ENCODE measurements at places on chromosomes 3 and 15.

DNA sequence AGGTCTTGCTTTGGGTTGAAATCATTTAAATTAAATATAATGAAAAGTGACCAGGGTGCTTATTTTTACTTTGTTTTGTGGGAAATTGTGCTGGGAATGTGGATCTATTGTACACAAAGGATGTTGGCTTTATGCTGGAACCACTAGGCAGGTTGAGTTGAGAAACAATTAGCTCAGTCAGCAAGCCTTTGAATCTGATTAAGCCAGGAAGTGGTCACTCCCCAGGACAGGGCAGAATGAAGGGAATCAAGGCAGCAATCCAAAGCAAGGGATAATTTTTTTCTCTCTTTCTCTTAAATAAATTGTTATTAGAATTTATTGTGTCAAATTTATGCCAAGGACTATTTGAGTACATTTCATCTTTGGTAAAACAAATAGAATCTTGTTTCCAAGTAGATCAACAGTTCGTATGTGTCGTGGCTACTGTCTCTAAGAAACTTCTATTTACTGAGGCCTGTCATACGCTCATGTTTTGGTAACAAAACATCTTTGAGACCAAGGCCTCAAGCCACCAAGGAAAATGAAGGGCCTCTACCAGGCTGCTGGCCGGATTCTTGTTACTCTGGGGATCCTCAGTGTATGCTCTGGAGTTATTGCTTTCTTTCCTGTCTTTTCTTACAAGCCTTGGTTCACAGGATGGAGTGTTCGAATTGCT, at the start of gene TMEM212:
TSS of gene TMEM212 (plus strand) at position 486 of the 655 bp plus-strand sequence. CDS start at position 521, 35 bp downstream.
- DNase-seq: no peak

DNA sequence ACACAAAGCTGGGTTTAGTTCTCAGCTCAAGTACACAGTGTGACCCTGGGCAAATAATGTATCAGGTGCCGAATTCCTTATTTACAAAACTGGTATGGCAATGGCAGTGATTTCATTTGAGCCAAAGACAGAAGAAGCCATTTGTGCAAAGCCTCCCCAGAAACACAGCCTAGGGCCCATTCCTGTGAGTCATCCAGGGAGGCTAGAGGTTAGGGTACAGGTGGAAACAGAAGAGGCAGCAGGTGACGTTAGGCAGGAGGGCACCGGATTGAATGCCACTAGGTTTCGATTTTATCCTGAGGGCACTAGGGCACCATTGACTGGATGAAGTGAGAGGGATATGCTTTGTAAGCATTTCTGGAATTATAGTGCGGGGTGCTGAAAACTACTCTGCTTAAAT, 766.9 kb upstream of the NR2F2 start:
- no peak for DNase-seq

DNA sequence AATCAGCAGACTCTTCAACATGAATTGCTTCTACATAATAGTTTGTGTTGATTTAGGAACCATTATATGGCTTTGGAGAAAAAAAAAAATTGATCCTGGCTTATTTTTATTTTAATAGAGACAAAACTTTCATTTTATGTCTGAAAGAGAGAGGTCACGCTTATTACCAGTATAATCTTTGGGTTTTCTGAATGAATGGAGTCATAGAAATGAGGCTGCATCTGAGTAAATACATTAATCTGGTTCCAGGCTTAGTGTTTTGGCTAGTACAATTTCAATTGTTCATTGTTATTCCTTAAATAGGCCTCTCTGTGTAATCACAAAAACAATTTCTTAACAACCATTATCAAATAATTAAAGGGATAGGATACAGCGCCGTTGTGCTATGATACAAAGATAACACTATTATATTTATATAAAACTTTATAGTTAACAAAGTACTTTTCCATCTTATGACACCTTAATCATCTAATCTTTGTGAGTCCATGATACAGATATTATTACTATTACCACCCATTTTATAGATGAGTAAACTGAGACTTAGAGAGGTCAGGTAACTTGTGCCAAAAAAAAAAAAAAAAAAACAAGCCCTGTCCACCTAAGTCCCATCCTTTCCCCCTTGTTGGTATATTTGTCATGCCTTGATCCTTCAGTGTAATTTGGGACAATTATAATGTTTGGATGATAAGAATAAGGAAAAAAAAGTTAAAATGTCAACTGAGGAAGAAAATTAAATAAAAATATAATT, 41.8 kb upstream of the GOLM2 start:
- DNase-seq: no peak

- peak; percentile 23 for DNase-seq
Measured at GRCh38 chr15:45664451-45664850, 29.6 kb downstream of the SQOR start.

DNA sequence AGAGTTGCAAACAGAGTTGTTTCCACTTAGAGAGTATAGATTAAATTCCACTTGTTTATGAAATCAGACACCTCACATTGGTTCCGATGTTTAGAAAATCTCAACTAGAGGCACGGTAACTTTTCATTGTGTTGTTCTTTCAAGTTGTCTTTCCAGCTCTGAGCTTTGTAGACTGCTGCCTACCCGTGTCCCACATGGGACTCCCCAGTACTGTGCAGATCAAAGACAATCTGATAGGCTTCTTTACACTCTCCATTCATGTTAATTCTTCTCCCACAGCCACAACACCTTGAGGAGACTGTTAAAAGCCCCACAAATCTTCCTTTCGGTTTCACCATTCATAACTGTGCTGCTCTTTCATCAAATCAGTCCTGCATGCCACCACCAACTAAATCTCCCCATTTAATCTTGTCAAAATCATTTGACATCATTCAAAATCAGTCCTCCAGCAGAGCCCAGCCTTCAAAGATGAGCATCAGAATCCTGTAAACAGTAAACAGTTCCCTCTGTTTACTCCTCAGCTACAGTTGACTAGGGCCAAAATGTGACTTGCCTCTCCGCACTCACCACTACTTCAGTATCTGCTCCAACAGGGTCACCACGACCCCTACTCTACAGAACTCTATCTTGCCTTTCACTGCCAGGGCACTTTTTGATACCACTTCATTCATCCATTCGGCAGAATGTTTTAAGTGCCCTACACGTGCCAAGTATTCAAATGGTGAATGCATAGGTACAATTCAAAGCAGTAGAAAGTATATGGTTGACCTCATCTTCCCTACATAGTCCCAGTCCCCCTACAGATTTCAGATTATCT, 8.3 kb downstream of the ANXA2 start:
- DNase-seq: no peak

DNA sequence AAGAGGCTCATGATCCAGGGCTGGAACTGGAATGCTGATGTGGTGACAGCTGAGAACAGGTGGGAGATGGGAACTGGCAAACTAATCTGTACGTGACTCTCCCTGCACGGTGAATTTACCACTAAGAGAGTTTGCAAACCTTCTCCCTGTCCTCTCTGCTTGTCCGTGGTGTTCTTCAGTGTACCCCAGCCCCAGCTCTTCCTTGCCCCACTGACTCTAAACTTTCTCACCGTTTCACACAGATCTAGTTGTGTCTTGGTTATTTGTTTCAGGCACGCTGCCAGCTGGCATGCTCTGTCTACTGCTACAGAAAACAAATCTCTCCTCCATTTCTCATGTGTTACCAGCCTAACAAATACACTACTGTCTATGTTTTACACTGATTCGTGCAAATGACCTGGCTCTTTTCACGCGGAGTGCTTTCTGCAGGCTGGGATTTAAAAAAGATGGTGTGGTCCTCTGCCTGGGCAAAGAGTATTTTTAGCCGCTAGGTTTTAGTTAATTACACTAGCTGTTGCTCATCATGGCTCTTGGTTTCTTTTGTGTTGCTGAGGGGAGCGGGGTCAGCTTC, 192.7 kb upstream of the LRIG1 start:
- peak; percentile 34 for DNase-seq

- peak; percentile 52 for DNase-seq
Measured at GRCh38 chr3:190306513-190307163, 15.6 kb downstream of the CLDN1 start.

All from fibroblast of skin of right quadriceps (primary cell).